SHP77 treated with DMSO at 0.1 percent for 48 hours (cell line): ENCODE measurements at places on chromosomes 5 and 9.

DNA sequence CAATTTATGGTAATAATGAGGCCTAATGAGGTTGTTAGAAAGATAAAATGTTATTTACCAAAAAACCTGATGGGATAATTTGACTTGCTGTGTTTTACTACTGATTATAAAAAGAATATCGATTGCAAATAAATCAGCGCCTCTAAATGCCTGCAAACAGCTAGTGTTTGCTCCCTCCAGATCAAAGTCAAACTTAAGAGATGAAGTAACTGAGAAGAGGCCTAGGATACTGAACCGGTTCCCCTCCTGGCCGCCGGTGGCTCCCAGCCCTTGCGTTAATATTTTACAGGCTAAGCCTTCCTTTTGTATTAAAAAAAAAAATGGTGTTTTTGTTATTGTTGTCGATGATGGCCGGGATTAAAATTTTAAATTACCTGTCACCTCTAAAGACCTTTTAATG, 2.6 kb downstream of the IRX1 start:
- DNase-seq: no peak

GRCh38 chr5:36881807-36882206, 5.2 kb downstream of the NIPBL start:
- DNase-seq: no peak

DNA sequence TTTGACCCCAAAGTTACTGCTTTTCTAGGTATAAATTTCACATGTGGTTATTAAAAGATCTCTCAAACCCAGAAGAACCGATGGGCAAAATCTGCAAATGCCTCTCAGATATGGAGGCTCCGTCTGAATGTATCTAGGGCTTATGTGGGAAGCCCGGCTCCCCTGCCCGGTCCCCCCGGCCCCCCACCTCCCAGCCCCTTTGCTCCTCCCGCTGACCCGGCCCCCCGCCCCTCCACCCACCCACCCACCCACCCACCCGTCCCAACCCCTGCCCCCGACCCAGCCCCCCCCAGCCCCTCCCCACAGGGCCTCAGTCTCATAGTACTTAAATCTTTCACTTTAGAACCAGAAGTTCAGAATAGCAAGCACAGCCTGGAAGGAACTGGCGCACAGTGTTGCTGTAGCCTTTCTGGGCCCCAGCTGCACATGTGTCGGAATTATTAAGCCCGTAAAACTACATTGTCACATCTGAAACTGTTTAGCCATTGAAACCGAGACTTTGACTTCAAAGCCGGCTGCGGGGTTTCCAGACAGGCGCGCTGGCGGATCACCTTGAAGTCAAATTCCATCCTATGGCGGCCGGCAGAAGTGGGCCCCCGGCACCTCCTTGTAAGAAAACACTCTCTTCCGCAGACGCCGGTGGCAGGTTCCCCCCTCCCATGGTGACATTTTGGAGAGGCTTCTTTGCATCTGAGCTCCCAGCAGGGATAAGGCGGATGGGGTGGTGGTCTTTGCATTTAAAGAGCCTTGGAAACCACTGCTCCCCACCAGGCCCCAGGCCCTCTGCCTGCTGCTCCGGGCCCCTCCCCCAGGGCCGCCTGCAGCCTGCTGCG, 12.8 kb downstream of the NKD2 start:
- no peak for DNase-seq

DNA sequence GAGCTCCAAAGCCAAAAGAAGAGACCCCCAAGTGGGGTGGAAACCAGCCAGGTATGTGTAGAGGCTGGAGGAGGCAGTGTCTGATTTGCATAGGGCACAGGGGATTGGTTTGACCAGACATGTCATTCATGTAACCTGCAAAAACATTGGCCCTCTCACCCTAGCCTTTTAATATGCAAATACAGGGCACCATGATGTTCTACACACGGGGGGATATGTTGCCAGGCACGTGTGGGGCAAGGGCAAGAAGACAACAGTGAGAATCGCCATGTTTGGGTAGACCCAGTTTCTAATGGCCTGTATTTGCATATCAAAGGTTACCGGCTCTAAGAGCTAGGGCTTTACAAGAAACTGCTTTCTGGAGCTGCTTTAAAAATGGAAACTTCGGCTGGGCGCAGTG, 208.9 kb downstream of the GOLPH3 start:
- DNase-seq: no peak

DNA sequence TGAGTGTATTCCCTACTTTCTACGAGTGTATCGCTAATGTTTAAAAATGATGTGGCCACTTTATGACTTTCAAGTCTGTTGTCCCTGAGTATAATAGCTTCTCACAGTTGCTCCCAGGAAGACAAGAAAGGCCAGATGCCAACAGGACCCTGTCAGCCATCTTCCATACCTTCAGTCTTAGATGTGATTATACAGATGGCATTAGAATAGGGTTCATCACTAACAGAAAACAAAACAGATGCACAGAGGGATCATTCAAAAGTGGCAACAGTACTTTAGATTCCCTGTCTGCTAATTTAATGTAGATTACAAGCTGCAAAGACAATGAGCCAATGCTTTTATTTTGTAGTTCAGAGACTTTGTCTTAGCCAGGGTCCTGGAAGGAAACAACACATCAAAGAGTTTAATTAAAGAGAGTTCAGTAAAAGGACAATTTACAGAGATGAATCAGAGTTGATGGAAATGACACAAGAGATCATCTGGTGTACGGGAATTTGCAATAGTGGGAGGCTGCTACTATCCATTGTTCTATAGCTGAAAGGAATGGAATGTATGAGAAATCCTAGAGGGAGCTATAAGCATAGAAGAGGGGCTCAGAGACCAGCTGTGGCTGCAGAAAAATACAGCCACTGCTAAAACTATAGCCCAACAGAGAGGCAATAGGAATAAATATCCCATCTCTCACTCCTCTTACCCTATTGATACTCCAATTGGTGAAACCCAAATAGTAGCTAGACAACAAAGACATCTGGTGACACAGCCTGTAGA, 393.7 kb upstream of the SMC2 start:
- no peak for DNase-seq

GRCh38 chr9:111298731-111299598, 31.1 kb downstream of the OR2K2 start:
- DNase-seq: peak; percentile 30

DNA sequence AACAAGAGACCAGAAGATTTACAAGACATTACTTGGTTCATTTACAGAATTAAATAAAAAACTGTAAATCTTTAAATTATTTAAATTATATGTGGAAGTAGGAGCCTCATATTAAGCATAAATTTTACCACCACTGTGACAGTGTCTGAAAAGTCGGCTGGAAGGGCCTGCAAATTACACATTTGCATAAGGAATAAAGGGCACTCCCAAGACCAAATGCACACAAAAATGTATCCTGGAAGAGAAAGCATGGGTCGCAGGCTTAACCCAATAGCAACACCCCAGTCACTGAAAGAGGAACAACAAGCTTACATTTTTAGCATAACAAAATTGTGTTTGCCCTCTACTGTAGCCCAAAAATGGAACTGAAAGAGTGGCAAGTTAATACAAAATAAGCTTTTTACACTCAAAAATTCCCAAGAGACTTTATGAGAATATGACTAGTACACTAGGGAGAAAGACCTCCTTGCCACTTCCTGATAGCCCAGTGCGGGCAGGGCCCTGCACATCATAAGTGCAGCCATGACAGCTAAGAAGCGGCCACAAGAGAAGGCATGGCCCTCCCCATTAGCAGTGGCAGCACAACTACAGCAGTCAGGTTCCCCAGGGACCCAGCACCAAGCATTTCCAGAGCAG, 482.0 kb downstream of the DTWD2 start:
- DNase-seq: no peak

DNA sequence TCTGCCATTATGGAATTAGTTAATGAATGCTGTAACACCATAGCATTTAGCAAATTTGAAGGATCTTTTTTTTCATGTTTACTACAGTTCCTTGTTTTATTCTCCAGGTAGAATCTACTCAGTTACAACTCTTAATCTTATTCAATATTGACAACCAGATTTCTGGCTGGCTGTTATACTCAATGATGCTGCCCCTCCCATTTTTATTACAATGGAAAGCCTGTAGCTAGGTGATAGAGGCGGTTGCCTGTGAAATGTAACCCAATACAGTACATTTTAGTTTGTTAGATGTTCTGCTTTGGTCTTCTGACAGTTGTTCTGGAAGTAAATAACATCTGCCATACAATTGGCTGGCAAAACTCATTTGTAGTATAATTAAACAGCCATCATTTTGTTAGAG, 294.2 kb downstream of the DMRTA1 start:
- no peak for DNase-seq

GRCh38 chr5:98749046-98749445, 24.4 kb upstream of the RGMB start:
- no peak for DNase-seq

GRCh38 chr5:38663249-38663648, 106.8 kb upstream of the LIFR start:
- DNase-seq: no peak
